ENCODE measurements at places on chromosomes 2 and 18.

GRCh38 chr2:240857039-240858008, 11.3 kb upstream of the AGXT start:
- DNase-seq, result no peak

- peak; percentile 64 for DNase-seq
Measured at GRCh38 chr18:40159141-40160017, 1795.7 kb upstream of the PIK3C3 start.

DNA sequence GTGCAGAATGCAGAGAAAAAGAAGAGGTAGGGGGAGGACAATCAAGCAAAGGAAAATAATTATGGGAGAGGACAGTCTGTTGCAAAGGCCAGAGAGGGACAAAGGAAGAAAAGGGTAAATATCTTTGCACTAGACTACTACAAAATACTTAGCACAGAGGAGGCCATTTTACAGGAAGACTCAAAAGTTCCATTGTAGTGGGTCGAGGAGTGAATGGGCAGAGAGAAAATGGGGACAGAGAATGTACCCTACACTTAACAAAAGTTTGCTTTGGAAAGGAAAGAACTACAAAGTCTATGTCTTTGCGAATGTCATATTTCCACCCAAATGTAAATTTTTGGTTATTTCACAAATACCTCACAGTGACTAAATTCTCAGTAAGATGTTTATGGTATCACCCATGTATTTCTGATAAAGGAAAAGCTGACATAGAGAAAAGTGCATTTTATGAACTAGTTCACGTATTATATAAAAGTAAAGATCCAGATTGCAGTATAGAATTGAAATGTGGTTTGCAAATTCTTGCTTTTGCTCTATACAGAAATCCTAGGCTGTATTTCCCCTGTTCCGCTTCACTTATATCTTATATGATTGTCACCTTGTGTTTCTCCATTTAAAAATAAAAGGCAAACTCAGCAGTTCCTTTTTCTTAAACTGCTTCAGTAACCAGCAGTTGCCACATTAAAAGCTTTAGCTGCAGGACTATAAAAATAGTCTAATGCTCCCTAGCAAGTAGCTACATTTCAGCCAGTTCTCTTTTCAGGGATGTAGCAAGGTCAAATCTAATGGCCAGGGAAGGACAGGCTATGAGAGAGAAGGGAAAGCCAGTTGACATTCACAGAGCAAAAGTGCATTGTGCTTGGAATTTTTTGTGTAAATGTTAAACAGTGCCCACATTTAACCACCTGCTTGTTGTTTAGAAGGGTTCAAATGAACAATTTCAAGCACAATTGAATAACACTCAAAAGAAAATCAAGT, 79.7 kb upstream of the CYTIP start:
- DNase-seq, result peak; percentile 7

DNA sequence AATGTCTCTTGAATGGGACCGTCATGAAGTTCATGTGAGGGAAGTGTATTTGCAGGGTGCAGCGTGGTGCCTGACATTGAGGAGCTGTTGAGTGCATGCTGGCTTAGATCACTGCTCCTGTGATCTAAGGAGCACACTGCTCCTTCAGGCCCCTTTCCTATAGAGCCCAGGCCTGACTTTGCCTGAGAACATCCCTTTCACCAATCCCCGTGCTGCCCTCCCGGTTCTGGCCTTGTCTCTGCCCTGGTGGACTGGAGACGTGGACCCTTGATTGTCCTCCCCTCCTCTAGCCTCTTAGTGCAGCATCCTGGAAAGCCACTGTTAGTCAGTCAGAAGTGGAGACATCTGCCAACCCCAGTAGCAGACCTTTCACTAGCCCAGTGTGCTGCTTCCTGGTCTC, 323.6 kb upstream of the HS6ST1 start:
- no peak for DNase-seq

DNA sequence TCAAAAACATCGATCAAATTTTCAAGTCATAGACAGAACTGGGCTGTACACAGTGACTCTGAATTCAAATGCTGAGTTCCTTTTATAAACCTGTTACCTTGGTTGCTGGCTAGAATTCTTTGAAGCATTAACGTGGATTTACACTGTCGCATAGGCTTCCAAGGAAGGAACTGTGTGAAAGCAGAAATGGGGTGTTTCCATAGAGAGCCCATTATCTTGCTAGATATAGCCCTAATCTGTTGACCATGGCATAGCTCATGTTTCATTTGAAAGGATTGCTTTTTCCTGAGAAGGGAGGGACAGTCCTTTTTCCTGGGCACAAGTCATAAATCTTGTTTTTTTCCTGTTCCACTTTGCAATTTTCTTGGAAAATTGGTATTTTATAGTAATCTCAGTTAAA, 73.8 kb upstream of the NEUROD1 start:
- DNase-seq, result no peak

DNA sequence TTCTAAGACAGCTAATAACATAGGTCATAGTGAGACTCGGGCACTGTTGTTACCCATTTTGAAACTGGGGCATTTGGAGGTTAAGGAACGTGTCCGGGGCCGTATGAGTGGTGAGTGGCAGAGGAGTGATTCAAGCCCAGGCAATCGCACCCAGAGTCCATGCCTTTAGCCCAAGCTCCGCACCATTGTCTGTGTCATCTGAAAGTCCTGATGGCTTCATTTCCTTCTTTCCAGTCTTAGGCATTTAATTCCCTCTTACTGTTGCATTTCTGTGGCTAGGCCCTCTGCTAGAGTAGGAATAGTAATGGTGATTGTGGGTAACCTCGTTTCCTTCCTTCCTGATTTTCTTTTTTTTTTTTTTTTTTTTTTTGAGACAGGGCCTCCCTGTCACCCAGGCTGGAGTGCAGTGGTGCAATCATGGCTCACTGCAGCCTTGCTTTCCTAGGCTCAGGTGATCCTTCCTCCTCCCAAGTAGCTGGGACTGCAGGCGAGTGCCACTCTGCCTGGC, 49.8 kb upstream of the ASB1 start:
- no peak for DNase-seq

GRCh38 chr2:38301969-38302702, 74.9 kb downstream of the ATL2 start:
- no peak for DNase-seq

GRCh38 chr2:65722028-65722778, 289.8 kb upstream of the SPRED2 start:
- peak; percentile 39 for DNase-seq

DNA sequence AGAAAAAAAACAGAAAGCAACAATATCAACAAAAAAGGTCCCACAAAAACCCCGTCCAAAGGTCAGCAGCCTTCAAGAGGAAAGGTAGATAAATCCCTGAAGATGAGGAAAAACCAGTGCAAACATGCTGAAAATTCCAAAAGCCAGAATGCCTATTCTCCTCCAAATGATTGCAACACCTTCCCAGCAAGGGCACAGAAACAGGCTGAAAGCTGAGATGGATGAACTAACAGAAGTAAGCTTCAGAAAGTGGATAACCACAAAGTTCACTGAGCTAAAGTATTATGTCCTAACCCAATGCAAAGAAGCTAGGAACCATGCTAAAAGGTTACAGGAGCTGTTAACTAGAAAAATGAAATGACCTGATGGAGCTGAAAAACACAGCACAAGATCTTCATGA, 226.4 kb upstream of the DSEL start:
- no peak for DNase-seq

GRCh38 chr18:63477968-63478367, 1.2 kb downstream of the SERPINB5 start:
- DNase-seq, result no peak

- DNase-seq, result peak; percentile 26
Measured at GRCh38 chr2:235658351-235659174, 164.7 kb downstream of the AGAP1 start.

DNA sequence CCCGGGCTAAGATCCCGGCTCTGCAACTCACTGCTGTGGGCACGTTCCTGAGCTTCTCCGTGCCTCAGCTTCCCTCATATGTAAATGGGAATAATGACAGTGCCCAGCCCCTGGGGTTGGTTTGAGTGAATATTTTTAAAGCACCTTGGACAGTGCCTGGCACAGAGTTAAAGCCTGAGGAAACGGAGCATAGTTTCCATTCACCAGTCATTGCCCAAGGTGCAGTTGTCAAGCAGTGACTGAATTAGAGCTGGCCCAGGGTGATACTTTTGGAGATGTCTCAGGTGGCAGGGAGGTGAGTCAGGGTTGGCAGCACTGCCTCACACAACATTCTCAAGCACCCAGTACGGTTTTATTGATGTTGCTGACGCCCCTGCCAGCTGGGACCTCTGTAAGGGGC, 12.2 kb downstream of the TMEM177 start:
- no peak for DNase-seq

GRCh38 chr18:35611518-35611917, 30.0 kb downstream of the GALNT1 start:
- DNase-seq, result no peak

DNA sequence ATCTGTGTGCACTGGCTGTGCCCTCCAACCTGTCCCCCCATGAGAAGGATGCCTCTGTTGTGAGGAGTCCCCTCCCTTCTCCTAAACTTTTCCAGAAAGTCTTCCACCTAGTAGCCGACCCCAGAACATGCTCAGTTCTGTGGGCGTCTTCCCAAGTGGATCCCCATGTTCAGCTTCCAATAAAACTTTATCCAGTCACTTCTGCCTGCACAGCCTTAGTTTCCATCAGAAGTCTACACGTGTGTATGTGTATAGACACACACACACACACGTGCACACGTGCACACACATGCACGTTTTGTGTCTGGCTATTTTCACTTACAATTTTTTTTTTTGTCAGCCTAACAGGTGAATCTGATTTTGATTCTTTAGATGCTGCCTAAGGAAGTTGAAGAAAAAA, 115.1 kb downstream of the RTP5 start:
- no peak for DNase-seq

- DNase-seq, result no peak
Measured at GRCh38 chr2:69740502-69740951, 1.4 kb upstream of the ANXA4 start.

- no peak for DNase-seq
Measured at GRCh38 chr2:204849892-204850291, 304.6 kb downstream of the PARD3B start.

GRCh38 chr2:74944987-74945787, 13.3 kb upstream of the POLE4 start:
- DNase-seq, result no peak

- peak; percentile 46 for DNase-seq
Measured at GRCh38 chr2:80238692-80239469, 65.7 kb downstream of the LRRTM1 start.

DNA sequence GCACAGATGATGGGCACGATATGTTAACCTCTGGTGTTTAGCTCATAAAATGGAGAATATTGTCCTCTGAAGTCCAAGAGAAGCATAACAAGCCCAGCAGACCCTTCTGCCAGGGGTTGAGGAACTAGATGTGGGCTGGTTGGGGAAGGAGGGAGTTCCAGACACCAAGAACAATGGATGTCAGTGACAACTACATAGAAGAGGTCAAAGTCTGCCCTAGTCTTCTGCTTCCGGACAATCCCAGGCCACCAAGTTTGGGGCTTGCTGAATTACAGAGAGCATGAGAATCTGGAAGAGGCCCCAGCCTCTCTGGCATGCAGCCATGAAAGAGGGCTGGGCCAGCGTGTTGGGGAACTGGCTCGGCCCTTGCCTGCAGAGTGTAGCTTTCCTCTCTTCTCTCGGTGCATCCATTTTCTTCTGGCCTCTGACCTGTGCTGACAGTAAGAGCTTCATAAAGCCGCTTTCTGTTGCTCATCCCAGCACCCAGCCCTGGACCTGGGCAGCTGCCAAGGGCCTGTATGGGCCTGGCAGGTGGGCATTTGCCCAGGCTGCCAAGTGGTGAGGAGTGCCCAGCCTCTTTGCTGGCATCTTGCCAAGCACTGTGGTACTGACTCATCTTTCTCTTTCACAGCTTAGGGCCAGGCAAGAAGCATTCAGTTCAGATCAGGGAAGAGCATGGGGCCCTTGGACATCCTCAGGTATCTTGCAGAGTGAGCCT, 14.6 kb upstream of the LAPTM4A start:
- peak; percentile 45 for DNase-seq

GRCh38 chr2:19911808-19912509, 10.2 kb upstream of the TTC32 start:
- no peak for DNase-seq

DNA sequence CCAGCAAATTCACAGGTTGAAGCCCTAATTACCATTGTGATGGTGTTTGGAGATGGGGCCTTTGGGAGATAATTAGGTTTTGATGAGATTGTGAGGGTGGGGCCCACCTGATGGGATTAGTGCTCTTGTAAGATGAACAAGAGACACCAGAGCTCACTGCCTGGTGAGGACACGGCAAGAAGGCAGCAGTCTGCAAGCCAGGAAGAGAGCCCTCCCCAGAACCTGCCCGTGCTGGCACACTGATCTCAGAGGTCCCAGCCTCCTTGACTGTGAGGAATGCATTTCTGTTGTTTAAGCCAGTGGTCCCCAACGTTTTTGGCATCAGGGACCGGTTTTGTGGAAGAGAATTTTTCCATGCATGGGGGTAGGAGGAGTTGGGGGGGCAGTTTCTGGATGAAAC, 240.7 kb downstream of the KLHL29 start:
- no peak for DNase-seq

DNA sequence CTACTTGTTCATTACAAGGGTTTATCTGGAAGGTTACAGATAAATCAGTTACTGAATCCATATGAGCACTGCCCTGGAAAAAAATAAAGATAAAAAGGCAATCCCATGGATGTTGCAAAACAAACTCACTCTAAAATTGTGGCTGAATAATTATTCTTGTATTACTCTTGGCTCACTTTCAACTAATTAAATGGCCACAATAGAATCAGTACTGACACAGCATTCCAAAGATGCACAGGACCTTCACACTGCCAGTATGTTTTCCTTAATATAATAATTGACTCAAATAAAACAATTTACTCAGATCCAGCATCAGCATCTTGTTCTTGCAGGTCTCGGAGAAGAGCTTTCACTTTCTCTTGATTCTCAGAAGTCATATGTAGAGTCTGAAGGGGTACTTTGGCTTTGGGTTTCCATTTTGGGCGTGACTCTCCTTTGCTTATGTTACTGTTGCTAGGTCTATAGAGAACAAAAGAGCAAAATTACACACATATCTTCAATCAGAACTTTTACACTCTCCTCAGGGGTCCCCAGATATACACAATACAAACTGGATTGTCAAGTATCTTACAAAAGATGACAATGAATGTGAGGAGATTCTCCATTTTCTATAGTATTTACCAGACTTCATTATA, 12.6 kb downstream of the DHX57 start:
- DNase-seq, result no peak

GRCh38 chr2:240229603-240230235, 89.3 kb upstream of the OTOS start:
- no peak for DNase-seq

DNA sequence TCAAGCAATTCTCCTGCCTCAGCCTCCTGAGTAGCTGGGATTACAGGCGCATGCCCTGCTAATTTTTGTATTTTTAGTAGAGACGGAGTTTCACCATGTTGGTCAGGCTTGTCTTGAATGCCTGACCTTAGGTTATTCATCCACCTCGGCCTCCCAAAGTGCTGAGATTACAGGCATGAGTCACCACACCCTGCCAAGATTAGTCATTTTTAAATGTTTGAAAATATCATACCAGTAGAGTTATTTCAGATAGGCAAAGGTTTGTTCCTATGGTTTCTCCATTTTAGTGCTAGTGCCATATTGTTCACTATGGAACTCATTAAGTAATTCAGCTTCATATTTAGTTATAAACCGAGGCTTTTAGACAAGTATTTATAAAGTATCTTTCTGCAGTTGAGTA, 52.3 kb downstream of the HIBCH start:
- DNase-seq, result no peak

GRCh38 chr18:26267357-26267930, 41.2 kb downstream of the TAF4B start:
- DNase-seq, result no peak

GRCh38 chr18:79195716-79196683, 126.8 kb downstream of the ATP9B start:
- DNase-seq, result no peak

- no peak for DNase-seq
Measured at GRCh38 chr18:36745219-36745975, 83.4 kb downstream of the TPGS2 start.
